Stimulated activated CD8-positive, alpha-beta memory T cell treated with anti-CD3 and anti-CD28 coated beads, Interleukin-12 subunit alpha, Interleukin-12 subunit beta, amount 100 ng/mL, for 1 hour (primary cell): ENCODE measurements at places on chromosomes 3 and 15.

- DNase-seq = no peak
Measured at GRCh38 chr15:65675551-65675950, 53.8 kb downstream of the SLC24A1 start.

DNA sequence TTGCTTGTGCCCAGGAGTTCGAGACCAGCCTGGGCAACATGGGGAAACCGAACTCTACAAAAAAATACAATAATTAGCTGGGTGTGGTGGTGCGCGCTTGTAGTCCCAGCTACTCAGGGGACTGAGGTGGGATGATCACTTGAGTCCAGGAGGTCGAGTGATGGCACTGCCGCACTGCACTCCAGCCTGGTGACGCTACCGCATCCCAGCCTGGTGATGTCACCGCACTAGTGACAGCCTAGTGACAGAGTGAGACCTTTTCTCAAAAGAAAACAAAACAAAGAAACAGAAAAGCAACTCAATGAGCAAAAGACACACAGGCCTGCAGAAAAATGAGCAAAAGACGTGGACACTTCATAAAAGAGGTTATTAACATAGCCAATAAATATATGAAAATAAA is 19.9 kb upstream of the SYNM start:
- DNase-seq = no peak

DNA sequence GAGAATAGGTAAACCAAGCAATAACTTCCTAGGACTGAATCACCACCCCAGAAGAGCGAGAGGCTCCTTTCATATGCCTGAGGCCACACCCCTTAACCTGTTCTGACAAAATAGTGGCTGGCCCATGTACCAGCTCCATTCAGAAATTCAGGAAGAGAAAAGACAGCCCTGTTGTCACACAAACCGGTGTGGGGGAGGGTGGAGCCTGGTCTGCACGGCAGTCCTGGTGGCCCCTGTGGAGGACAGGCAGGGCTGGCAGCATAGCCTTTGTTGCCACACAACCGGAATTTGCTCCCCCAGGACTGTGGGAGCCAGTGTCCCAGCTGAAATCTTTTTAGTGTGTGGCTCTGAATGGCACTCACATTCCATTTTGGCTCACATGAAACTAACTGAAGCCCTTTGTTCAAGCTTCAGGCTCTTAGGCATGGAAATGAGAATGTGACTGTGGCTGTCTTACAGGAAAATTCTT is 23.8 kb downstream of the RLBP1 start:
- DNase-seq = no peak

- no peak for DNase-seq
Measured at GRCh38 chr3:127774647-127775046, 47.7 kb downstream of the MGLL start.

- no peak for DNase-seq
Measured at GRCh38 chr3:86867982-86868381, 123.0 kb downstream of the VGLL3 start.

DNA sequence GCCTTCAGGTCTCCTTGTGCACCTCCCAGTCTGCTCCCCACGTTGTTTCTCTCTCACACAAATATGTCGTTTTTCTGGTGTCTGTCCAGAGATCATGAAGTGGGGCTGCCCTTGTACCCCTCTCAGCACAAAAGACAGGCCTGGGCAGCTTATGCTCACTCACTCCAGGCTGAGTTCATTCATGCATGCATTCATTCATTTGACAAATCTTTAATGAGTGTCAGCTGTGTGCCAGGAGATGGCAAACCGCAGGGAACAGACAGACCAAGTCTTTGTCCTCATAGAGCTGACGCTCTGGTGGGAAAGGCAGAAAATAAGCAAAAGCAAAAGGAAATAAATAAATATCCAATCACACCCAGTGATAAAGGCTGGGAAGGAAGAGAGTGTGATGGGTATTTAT is 7.6 kb upstream of the TRH start:
- no peak for DNase-seq

- no peak for DNase-seq
Measured at GRCh38 chr3:179765396-179765795, 112.6 kb downstream of the USP13 start.

- DNase-seq = no peak
Measured at GRCh38 chr3:66239513-66240123, 18.8 kb downstream of the SLC25A26 start.

- DNase-seq = no peak
Measured at GRCh38 chr15:53448232-53449015, 311.0 kb downstream of the WDR72 start.

- no peak for DNase-seq
Measured at GRCh38 chr3:190502946-190503345, 10.9 kb upstream of the IL1RAP start.

- DNase-seq = no peak
Measured at GRCh38 chr3:162780313-162780712, 1283.7 kb downstream of the OTOL1 start.

DNA sequence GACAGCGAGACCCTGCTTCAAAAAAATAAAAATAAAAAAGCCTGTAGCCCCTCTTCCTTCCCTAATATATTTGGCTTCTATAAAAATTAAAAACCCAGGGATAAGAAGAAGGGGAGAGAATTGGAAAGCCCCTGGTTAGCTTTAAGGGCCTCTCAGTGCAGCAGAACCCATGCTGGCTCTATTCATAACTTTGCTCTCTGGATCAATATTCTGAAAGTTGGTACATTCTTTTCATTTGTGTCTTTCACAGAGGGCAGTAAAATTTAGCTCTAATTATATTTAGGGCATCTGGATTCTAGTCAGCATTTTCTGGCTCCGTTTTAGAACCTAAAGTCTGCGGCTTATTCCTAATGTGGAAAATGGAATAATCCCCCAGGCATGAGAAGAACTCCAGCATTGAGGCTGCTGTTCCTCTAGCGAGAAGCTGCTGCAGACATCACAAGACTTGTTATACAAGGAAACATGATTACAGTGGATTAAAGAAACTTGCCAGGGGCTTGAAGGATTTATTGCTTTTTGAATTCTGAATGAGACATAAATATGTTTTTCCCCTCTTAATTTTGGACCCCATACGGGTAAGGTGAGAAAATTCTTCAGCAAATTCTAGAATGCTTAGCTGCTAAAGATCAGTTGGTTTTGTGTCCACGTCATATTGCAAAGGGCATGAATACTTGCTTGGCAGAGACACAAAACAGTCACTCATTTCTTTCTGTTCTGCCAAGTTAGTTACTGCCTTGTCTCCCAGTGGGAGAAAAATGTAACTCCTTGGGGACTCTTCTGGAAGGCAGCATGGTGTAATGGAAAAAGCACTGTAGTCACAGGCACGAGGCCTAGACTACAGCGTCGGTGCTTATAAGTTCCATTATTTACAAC is 177.7 kb downstream of the VGLL4 start:
- DNase-seq = no peak
